ENCODE measurements at places on chromosomes 4 and X. TPM values are rescaled to one million over a fixed set of nuclear protein-coding genes. Genes with fewer than 3 reads are reported as not detected.

Gene DUX4
- not detected for total RNA-seq

Gene MFAP3L
- total RNA-seq: 0.38 TPM

GRCh38 chr4:62161446-62161845 lies 961.3 kb downstream of the ADGRL3 start:
- H3K36me3 ChIP-seq: no peaks in the 10 kb centered on the region
- H3K4me1 ChIP-seq: no peaks in the 10 kb centered on the region
- DNase-seq: no peak
- H3K27ac ChIP-seq: no peak overlapping the region
- no peaks in the 10 kb centered on the region for H3K27me3 ChIP-seq

- no peaks in the 10 kb centered on the region for H3K36me3 ChIP-seq
- H3K4me3 ChIP-seq: no peak overlapping the region
- H3K27ac ChIP-seq: no peak overlapping the region
- no peak for DNase-seq
- H3K4me1 ChIP-seq: no peaks in the 10 kb centered on the region
Measured at GRCh38 chrX:63012574-63012973, 338.6 kb downstream of the SPIN4 start.

DNA sequence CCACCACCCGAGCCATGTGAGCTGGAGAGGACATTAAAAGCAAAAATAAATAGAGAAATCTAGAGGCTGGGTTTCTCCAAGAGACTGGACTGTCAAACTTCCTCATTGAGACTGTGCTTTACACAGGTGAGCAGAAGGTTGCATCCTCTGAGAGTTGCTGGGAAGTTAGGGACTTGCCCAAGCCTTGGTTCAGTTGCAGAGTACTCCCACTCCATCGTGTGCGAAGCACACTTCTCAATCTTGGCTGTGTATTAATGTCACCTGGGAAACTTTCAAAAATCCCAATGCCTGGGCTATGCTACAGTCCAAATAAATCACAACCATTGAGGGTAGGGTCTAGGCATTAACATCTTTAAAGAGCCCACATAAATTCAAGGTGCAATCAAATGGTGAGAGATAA lies 89.2 kb downstream of the ZNF330 start:
- DNase-seq: no peak
- no peaks in the 10 kb centered on the region for H3K36me3 ChIP-seq
- H3K27ac ChIP-seq: no peak overlapping the region
- no peak overlapping the region for H3K4me3 ChIP-seq

DNA sequence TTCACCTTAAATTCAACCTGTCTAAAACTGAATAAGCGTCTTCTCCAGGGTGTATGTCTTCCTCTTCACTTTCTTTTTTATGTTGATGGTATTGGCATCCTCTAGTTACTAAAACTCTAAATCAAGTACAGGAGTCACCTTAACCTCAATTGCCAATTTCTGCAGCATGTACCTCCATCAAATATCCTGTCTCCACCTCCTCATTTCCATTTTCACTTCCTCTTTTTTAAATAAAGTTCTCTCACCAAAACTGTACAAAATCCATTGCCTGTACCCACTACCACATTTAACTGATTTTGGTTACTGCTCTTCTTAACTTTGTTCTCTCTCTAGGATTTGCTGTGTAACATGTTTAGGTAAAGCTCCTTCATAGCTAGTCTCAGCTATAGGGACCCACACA lies 9.2 kb upstream of the NPFFR2 start:
- no peaks in the 10 kb centered on the region for H3K36me3 ChIP-seq
- H3K27me3 ChIP-seq: no peaks in the 10 kb centered on the region
- no peak overlapping the region for H3K27ac ChIP-seq
- no peak for DNase-seq

GRCh38 chr4:113901994-113902787 lies 77.3 kb downstream of the ARSJ start:
- no peaks in the 10 kb centered on the region for H3K36me3 ChIP-seq
- DNase-seq: no peak
- no peak overlapping the region for H3K27ac ChIP-seq
- H3K27me3 ChIP-seq: no peaks in the 10 kb centered on the region

- no peak overlapping the region for H3K27ac ChIP-seq
- H3K4me1 ChIP-seq: peaks cover 4% of the 10 kb centered on the region
- no peaks in the 10 kb centered on the region for H3K36me3 ChIP-seq
- no peak for DNase-seq
Measured at GRCh38 chr4:94470132-94470531, 18.4 kb downstream of the PDLIM5 start.

DNA sequence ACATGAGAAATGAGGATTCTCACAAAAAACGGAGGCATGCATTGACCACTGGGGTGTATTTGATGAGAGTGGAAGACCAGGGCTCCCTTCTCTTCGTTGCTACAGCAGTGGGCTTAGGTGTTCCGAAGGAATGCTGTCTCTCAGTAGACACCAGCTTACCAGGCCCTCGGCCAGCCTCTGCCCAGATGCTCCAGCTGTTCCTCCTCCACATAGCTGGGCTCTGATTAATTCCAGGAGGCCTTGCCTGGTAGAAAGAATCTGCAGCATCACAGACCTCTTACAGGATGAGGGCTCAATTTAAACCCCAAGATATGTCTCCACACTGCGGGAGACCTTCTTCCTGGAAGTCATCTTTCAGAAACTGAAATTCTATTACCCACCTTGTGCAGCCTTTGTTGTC lies 346.6 kb upstream of the TENM3 start:
- no peaks in the 10 kb centered on the region for H3K4me1 ChIP-seq
- no peaks in the 10 kb centered on the region for H3K36me3 ChIP-seq
- H3K4me3 ChIP-seq: no peak overlapping the region
- no peaks in the 10 kb centered on the region for H3K27me3 ChIP-seq
- no peak for DNase-seq

DNA sequence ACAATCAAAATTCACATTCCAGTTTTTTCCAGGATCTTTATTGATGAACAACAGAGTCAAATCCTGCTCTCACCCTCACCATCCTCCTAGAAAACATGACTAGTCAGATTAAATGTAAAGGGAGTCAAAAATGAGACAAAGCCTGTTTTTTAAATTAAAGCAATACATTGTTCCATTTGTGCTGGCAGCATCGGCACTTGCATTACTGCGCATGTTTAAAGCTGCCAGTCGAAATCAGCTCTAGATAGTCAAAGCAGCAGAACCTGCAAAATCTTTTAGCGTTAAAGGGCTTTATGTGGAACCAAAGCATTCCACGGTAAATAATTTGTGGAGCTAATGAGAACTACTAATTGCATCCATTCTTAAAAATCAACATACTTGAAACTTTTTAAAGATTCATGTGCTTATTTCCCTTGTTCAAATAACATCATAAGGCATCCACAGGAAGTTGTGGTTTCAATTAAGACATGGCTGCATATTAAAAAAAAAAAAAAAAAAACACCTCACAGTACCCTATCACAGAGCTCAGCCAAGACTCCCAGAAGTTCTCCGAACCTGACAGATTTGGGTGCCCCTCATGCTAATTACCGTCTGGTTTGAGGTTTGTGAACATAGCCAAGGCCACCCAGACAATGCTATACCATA lies 82.2 kb downstream of the SH3KBP1 start:
- H3K36me3 ChIP-seq: no peaks in the 10 kb centered on the region
- H3K4me1 ChIP-seq: no peaks in the 10 kb centered on the region
- H3K27me3 ChIP-seq: no peaks in the 10 kb centered on the region
- DNase-seq: no peak

Data from ovary (tissue), 10 donors.